ENCODE measurements at places on chromosomes 5 and 9. TPM values are rescaled to one million over a fixed set of nuclear protein-coding genes. Genes with fewer than 3 reads are reported as not detected.

The CBY3 gene
- not detected for total RNA-seq

The SUSD3 gene
- total RNA-seq = 1.8 TPM

The SLC34A3 gene
- total RNA-seq = not detected

The ANKRD18B gene
- under 0.01 TPM for total RNA-seq

The VLDLR gene
- total RNA-seq = 6.0 TPM

The HRH2 gene
- not detected for total RNA-seq
